ENCODE measurements at places on chromosomes 7 and 10.

DNA sequence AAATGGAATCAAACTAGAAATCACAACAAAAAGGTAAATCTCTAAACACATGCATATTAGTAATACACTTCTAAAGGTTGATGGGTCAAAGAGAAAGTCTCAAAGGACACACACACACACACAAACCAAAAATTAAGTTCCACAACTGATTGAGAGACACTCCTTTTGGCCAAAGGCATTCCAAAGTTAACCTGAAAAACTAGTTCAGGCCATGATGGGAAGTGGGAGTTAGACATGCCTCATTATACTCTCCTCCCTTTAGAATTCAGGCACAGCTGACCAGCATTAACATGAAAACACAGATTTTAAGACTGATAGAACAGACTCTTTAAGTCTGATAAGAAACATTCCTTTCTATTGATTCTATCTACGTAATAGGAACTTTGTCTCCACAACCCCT lies 332.4 kb upstream of the IGFBP3 start:
- no peak for DNase-seq

GRCh38 chr7:16040346-16040745 lies 353.9 kb upstream of the MEOX2 start:
- DNase-seq, result no peak

DNA sequence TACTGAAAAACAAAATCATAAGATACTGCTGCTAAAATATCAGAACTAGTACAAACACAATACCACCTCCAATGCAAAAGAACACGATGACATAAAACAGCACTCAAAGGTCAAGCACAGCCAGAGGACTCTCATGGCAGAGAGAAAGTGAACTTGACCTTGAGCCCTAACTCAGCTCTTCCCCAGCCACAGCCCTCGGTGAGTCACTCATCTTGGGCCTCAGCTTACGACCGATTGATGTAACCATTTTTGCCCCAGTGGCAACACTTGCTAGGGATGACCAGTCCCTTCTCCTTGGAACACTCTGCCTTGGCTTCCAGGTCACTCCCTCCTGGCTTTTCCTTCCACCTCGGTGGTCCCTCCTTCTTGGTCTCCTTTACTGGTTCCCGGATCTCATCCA lies 77.8 kb downstream of the JAZF1 start:
- DNase-seq, result no peak

DNA sequence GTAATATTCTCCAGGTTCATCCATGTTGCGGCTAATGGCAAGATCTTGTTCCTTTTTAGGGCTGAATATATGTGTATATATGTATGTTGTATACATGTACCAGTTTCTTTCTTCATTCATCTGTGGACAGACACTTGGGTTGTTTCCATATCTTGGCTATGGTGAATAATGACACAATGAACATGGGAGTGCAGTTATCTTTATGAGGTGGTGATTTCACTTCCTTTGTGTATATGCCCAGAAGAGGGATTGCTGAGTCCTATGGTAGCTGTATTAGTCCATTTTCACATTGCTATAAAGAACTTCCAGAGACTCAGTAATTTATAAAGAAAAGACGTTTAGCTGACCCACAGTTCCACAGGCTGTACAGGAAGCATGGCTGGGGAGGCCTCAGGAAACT lies 17.1 kb upstream of the TSPAN15 start:
- DNase-seq, result no peak

- DNase-seq, result no peak
These were observed 17.3 kb upstream of the EVX1 start for GRCh38 chr7:27224983-27225934.

GRCh38 chr10:102241444-102242117 lies at the start of gene PITX3:
Gene PITX3, minus strand, starts transcription at chr10:102241512. Its CDS starts 9,432 bp downstream, at chr10:102232080.
- peak; percentile 33 for DNase-seq

DNA sequence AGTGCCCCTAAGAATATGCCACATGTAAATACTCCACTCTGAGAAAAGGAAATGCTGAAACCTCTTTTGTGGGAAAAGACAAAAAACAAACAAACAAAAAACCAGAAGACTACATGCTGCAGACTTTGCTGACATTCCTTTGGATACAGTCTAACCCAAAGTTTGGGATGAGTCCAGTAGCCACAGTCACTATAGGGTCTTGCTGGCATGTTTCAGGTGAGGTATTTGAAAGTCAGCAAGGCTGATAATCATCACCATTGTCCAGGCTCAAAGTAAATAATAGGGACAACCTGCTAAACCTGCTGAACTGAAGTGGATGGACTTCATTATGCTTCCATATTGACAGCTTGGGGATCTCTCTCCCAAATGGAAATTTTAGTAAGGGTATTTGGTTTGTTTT lies 1087.0 kb upstream of the LRRTM3 start:
- DNase-seq, result no peak

- DNase-seq, result no peak
These were observed 930 bp downstream of the KNDC1 start for GRCh38 chr10:133160826-133161471.

GRCh38 chr7:22393913-22394729 lies 37.2 kb upstream of the RAPGEF5 start:
- no peak for DNase-seq

GRCh38 chr7:35436452-35436851 lies 182.6 kb upstream of the TBX20 start:
- no peak for DNase-seq

GRCh38 chr10:107740962-107741690 lies 576.6 kb upstream of the SORCS1 start:
- DNase-seq, result no peak

DNA sequence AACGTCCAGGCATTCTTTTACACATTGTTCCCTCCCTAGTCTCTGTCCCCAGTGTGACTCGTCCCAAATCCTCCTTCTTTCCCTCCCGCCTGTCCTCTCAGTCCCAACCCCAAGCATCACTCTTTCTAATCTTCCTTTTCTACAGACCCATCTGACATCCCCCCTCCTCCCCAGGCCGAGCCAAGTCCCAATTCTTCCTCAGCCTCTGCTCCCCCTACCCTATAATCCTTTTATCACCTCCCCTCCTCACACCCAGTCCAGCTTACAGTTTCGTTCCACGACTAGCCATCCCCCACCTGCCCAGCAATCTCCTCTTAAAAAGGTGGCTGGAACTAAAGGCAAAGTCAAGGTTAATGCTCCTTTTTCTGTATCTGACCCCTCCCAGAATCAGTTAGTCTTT lies 95.1 kb downstream of the MACC1 start:
- DNase-seq, result no peak

- DNase-seq, result no peak
These were observed 122.7 kb downstream of the RAPGEF5 start for GRCh38 chr7:22234227-22234626.

DNA sequence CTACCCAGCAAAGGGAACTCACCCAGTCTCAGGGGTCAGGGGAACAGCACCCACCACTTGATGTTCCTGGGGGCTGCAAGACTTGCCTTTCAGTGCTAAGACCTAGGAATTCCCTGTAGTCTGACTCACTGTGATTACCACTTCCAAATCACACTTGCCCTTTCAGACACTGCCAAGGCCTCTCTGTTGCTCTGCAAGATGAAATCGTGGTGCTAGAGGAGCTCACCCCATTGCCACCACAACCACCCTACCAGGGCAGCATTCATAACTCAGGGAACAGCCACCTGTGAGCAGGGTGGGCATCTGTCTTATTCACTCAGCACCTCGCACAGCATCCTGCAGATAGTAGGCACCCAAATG lies 36.5 kb downstream of the XPNPEP1 start:
- no peak for DNase-seq

DNA sequence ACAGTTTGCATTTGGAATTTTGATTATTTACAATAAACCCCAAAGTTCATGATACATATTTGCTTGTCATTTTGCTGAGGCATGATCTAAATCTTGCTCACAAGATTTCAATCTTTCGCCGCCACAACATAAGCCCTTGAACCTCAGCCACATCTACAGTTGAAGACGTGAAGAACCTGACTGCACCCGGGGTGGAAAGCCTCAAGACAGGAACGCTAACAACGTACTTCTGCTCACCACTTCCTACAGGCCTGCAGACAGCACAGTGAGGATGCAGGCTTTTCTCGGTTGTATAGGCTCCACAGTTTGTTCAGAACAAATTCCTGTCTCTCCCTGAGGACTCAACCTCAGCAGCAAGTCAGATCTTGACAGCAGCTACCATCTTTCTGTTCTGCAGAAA lies 393.8 kb upstream of the PRKCQ start:
- no peak for DNase-seq

- no peak for DNase-seq
These were observed 905 bp downstream of the C1GALT1 start for GRCh38 chr7:7183061-7183837.

DNA sequence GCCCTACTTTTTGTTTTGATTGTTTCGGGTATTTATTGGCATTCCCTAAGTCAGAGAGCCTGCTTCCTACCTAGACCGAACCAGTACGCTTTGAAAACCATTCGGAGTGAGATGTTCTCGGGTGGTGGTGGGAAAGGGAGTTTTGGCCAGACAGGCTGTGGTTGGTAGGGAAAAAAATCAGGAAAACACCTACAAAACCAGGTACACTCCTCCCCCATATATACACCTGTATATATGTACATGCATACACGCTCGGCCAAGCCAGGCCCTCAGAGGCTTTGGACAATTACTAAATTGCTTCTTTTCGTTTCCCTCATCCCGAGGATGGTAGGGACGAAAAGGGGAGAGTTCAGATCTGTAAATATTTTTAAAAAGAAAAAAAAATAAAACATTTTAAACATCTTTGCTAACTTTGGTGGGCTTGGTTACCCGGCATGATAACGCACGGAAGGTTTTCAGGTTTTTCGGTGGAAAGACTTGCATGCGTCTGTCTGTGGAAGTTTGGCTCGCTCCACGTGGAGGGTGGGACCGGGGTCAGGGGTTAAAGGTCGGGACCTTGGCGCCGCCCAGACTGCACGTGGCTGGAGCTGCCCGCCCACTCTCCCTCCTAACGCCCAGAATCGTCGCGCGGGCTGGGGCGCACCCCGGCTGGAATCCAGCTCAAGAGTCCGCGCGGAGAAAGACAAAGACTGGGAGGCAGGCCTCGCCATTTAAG lies 2.5 kb downstream of the HMX2 start:
- no peak for DNase-seq

GRCh38 chr7:147412782-147413556 lies 1177.6 kb upstream of the C7orf33 start:
- DNase-seq, result no peak

GRCh38 chr10:122165484-122166276 lies 105.4 kb upstream of the BTBD16 start:
- DNase-seq, result no peak

- DNase-seq, result no peak
These were observed 85.9 kb upstream of the NPVF start for GRCh38 chr7:25314094-25314730.

GRCh38 chr7:100679927-100680575 lies 6.5 kb downstream of the GNB2 start:
- no peak for DNase-seq

- DNase-seq, result peak; percentile 75
These were observed 384 bp upstream of the TMEM229A start for GRCh38 chr7:124033095-124033806.

DNA sequence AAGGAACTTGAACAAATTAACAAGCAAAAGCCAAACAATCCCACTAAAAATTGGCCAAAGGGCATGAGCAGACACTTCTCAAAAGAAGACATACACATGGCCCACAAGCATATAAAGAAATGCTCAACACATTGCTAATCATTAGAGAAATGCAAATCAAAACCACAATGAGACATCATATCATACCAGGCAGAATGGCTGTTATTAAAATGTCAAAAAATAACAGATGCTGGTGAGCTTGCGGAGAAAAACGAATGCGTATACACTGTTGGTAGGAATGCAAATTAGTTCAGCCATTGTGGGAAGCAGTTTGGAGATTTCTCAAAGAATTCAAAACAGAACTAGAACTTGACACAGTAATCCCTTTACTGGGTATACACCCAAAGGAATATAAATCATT lies 311.7 kb upstream of the HPS1 start:
- no peak for DNase-seq

GRCh38 chr7:1591876-1592275 lies 22.0 kb upstream of the PSMG3 start:
- DNase-seq, result no peak

DNA sequence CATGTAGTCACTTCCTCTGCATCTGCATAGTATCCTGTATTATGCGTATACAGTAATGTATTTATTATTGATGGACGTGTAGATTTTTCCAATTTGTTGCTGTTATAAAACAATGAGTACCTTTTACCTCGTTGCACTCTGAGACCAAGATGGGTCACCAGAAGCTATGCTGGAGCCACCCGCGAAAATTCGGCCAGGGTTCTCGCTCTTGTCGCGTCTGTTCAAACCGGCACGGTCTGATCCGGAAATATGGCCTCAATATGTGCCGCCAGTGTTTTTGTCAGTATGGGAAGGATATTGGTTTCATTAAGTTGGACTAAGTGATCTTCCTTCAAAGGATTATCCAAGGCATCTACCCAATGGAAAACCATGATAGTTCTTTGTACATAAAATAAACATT lies 1.0 kb downstream of the PSMC2 start:
- DNase-seq, result no peak

- peak; percentile 20 for DNase-seq
These were observed 103.0 kb downstream of the VOPP1 start for GRCh38 chr7:55469271-55469681.

GRCh38 chr7:29607889-29608288 lies 44.3 kb downstream of the PRR15 start:
- DNase-seq, result no peak

- no peak for DNase-seq
These were observed 84.5 kb upstream of the DYNC1I1 start for GRCh38 chr7:95687759-95688343.

GRCh38 chr7:3300221-3300650 lies 816 bp upstream of the SDK1 start:
- no peak for DNase-seq

GRCh38 chr10:21372651-21373410 lies 152.7 kb downstream of the SKIDA1 start:
- no peak for DNase-seq

DNA sequence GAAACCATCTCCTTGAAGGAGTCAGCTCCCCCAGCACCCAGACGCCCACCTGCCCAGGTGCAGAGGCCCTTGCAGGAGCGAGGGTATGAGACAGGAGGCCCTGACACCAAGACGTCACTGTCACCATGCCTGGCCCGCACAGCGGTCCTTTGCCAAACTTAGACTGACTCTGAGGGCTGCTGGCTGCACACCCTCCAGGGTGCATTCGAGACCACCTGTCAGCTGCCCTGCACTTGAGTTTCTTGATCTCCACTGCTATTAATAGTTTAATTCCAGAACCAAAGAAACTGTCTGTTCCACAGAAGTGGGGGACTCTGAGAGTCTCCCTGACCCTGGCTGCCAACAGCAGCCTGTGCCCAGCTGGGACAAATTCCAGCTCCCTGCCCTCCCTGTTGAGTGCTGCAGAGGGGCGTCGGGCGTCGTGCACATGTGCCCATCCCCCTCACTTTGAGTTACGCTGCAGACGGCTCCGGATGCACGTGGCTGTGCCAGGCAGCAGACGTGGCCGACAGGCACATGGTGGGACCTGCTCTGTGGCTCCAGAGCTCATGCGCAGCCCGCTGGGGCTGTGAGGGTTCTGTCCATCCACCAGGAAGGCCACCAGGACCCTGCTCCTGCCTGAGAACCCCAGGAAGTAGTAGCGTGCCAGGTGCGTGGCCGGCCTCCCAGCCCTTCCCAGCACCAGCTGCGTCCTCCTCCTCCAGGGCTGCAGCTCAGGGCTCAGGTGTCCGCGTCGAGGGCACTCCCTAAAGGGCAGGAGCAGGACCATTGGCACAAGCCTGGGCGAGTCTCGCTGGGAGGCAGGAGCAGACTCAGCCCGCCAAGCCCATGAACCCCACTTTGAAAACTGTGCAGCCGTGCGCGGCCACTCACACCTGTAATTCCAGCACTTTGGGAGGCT lies 24.8 kb downstream of the ELFN1 start:
- DNase-seq, result no peak

- no peak for DNase-seq
These were observed 143.0 kb downstream of the KIAA1217 start for GRCh38 chr10:24351961-24352360.

GRCh38 chr10:17128261-17128660 lies 1.4 kb downstream of the CUBN start:
- DNase-seq, result no peak
